ENCODE measurements at places on chromosomes 12 and 14. TPM values are rescaled to one million over a fixed set of nuclear protein-coding genes. Genes with fewer than 3 reads are reported as not detected.

MANSC4 gene
- total RNA-seq, result not detected

PROX2 gene
- total RNA-seq, result not detected

DNA sequence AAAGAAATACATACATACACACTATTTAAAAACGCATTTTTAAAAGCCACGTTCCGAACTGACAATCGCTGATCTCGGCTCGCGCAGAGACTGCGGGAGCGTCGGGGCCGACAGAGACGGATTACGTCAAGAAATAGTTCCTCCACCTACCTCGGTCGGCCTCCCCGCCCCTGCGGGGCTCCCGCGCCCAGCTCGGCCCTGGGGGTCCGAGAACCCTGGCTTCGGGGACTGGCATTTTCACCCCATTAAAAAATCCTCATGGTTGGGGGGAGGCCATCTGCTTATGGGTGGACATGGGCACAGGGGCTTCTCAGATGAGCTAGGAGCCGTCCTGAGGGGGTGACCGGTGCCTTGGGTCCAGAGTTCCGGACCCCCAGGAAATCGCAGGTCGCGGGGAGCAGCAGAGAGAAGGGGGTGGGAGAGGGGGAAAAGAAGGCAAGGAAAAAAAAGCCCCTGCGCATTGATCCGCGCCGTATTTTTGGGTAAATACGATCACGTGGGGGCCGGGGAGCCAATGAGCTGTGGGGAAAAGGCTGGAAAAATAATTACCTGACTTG is 324 bp upstream of the HOXC9 start:
- DNase-seq, result peak; percentile 91

- DNase-seq, result no peak
Measured at GRCh38 chr14:96911499-96912149, 114.4 kb downstream of the VRK1 start.

GRCh38 chr12:109640961-109641360 is 67.4 kb downstream of the MVK start:
- DNase-seq, result no peak

OR10G2 gene
- total RNA-seq, result not detected

KRT77 gene
- not detected for total RNA-seq

All from posterior vena cava (tissue), 2 donors.